ENCODE measurements at places on chromosomes 5 and 9.

DNA sequence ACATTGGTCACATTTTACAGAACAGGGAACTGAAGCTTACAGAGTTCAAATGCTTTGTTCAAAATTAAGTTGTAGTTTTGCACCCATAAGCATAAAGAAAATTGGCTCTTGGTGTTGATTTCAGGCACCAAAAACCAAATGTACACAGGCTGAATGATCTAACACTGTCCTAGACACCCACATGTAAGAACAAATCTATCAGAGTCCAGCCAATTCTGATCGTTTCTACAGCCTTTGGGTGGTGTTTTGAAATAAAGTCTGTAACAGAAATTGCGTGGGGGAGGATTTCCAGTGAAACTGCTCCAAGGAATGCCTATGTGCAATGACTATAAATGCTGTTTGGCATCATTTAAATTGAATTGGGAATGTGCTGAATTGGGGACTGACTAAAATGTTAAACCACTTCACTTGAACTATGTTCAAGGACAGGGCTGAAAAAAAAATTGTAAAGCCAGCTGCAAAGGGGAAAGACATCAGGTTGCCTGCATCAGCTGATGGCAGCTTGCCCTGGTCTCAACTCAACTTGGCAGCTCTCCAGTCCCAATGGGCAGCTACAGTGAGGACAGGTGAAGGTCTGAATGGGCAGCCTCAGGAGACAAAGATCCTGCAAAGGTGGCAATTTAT, 92.2 kb upstream of the TRPC7 start:
- DNase-seq, result no peak

GRCh38 chr9:35835766-35836165, 6.7 kb downstream of the TMEM8B start:
- no peak for DNase-seq

GRCh38 chr9:131594906-131595665, 49.8 kb downstream of the PRRT1B start:
- DNase-seq, result no peak

GRCh38 chr9:132372177-132373095, 17.6 kb upstream of the SETX start:
- DNase-seq, result no peak

- DNase-seq, result no peak
Measured at GRCh38 chr9:89619019-89619418, 14.2 kb downstream of the GADD45G start.

DNA sequence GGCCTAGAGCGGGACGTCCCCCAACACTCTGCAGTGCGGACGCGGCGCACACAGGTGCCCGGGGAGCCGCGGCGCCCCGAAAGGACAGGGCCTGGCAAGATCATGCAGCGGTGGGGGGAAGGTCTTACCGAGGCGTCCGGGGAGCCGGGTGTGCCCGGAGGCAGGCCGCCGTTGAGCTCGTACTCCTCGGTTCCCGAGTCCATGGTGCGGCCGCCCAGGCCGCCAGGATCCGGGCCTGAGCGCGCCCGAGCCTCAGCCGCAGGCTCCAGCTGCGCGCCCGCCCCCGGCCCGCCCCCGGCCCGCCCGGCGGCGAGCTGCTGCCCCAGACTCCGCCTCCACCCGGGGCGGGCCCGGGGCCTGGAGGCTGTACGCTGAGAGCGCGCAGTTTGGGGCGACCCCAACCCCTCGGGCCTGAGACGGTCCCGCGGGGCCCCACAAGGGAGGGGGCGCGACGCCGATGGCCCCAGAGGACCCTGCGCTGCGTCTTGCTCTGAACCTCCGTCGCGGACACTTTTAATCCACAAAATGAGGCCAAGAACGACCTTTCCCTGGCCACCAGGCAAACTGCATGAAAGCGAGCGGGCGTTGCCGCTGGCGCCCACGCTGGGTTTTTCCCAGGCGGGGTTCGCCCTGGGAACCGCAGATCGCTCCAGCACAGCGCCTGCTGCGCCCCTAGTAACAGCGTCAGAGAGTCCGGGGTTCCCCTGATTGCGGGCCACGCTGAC, at the start of gene NINJ1:
Gene NINJ1 (minus strand): TSS at position 237 of the 725 bp plus-strand sequence. CDS start 34 bp downstream, at position 203.
- DNase-seq, result peak; percentile 84

GRCh38 chr5:61333954-61334867, 2.2 kb downstream of the ZSWIM6 start:
- DNase-seq, result no peak

DNA sequence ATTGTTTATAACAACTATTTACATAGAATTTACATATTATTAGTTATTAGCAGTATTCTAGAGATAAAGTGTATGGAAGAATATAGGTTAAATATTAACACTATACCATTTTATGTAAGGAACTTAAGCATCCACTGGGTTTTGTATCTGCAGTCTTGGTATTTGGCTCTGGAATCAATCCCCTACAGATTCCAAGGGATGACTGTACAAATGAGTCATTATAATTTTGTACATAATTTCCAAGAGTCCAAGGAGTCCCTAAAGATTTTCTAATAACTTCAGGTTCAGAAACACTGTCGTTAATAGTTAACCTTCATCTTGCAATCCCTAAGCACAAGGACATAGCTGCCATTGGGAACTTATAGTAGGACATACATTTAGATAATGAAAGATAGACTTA, 254.8 kb upstream of the PDE4D start:
- DNase-seq, result no peak

- no peak for DNase-seq
Measured at GRCh38 chr5:142106061-142106460, 2.5 kb upstream of the NDFIP1 start.

DNA sequence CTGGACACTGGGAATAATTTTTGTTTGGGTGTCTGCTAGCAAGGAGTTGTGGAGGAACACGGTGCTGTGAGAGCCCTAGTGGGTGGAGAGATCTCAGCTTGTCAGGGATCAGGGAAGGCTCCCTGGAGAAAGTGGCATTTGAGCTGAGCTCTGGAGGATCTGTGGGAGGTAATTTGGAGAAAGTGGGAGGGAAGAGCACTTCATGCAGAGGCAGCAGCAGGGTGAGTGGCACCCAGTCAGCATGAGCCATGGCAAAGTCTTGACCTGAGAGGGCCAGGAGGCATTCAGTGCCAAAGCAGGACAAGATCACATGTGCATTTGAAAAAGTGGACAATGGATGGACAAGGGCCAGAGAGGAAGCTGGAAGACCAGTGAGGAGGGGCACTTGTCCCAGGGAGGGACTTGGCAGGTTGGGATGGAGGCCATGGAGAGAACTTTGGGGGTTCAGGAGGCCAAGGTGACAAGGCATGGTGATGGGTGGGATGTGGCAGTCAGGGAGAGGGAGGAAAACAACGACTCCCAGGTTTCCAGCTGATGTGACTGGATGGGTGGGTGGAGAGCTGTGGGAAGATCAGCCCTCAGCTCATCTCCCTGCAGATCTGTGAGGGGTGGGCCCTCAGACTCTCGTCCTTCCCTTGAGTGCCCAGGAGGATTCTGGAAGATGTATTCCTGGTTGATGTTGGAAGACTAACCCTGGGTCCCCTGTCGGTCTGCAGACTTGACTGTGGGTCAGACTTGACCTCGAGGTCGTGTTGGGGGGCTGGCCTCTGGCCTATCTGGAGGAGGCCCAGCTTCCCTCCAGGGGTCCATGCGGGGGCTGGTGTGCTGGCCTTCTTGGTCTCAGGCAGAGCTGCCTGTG, 68.9 kb upstream of the PITX1 start:
- no peak for DNase-seq

- DNase-seq, result no peak
Measured at GRCh38 chr9:115671963-115672305, 481.7 kb upstream of the PAPPA start.

DNA sequence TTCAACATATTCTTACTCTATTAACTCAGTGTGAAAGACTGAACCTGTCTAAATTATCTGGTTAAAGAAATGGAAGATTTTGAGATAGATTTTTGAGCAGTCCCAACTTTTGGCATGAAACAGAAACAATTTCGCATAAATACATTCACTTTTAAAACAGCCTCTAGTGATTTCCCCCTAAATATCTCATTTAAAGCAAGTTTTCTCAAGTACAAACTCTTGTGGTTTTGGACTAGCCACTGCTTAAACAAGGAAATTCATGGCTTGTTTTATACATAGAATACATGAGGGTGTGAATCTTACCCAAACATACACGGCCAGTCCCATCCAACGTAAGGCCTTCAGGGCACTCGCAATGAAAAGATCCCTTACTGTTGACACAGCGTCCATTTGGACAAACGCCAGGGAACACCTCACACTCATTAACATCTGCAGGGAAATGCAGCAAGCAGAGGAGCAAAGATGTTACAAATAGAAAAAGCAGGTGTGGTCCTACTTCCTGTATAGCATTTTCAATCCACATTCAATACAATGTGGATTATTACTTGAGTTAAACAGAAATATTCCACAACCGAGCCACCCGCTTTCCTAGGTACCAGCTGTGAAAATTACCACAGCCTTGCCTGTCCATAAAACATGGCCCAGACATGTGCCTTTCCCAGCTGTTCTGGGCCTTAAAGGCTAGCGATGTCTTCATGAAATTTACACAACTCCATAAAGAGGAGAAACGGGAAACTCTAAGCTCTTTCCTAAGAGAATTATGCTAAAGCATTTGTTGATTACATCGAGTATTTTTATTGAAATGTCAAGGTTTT, 188.8 kb downstream of the FBN2 start:
- DNase-seq, result no peak

GRCh38 chr9:83956086-83956435, 24.0 kb downstream of the HNRNPK start:
- peak; percentile 21 for DNase-seq

DNA sequence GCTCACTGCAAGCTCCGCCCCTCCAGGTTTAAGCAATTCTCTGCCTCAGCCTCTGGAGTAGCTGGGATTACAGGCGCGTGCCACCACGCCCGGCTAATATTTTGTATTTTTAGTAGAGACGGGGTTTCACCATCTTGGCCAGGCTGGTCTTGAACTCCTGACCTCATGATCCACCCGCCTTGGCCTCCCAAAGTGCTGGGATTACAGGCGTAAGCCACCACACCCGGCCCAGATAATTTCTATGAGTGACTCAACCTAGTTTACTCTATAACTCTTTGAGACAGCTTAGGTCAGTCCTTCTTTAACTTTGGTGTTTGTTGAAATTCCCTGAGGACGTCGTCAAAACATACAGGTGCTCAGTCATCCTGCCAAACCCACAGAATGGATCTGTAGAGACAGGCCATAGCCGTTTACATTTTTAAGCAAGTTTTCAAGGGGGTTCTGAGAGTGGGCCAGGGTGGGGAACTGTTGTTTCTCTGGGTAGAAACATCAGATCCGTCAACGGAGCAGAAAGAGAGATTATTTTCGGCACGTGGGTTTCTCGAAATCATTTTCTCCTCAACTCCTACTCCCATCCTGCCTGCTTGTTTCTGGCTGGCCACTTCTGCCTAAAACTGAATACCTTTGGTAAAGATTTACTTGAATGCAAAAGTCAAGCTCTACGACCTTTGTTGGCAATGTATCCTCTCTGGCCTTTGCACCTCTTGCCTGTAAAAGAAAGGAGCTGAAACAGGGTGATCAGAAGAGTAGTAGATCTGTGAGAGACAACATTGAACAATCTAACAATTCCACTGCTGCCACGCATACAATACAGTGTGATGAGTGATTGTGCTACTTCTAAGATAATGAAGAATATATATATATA, 6.0 kb upstream of the BOD1 start:
- no peak for DNase-seq

GRCh38 chr5:129465776-129466344, 5.8 kb downstream of the ADAMTS19 start:
- no peak for DNase-seq

DNA sequence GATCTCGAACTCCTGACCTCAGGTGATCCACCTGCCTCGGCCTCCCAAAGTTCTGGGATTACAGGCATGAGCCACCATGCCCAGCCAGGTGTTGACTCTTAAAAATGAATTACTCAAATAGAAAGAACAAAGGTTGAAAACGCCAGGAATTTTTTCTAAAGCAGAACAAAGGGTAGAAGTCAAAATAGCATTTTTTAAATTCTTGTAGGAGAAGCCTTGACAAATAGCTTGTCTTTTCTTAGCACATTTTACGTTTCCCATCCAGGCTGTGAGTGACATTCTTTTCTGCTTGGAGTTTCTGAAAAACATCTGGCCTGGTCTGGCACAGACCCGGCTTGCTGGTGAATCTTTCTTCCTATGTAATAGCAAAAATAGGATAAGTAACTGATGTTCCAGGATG, 169.4 kb upstream of the ZNF462 start:
- no peak for DNase-seq

DNA sequence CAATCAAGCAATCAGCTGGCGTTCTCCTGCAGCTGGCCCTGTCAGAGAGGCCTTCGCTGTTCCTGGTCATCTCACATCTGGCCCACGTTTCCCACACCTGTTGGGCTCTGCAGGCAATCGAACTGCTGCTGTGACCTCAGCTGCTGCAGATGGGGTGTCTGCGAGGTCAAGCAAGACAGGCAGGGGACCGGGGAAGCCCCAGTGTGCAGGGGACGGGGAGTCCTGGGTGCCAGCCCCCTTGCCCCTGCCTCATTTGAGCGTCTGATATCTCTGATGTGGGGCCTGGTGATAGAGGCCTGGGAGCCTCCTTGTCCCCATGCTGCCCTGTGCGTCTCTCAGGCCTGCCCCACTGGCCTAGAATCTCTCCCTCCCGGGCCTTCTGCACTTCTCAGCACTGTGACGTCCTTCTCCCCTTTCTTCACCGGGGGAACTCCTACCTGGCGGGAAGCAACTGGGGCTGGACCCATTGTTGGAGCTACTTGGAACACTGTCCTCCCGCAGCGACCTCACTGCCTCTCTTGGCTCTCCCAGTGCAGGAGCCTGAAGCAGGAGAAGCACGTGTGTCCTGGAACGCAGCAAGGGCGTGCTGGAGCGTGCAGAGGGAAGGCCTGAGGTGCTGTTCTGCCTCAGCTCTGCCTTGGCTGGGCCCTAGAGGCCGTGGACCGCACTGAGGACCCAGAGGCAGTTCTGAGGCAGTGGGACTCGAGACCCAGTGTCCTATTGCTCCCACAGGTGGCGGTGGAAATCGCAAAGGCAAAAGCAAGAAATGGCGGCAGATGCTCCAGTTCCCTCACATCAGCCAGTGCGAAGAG, 3.9 kb downstream of the GRK6 start:
- no peak for DNase-seq

DNA sequence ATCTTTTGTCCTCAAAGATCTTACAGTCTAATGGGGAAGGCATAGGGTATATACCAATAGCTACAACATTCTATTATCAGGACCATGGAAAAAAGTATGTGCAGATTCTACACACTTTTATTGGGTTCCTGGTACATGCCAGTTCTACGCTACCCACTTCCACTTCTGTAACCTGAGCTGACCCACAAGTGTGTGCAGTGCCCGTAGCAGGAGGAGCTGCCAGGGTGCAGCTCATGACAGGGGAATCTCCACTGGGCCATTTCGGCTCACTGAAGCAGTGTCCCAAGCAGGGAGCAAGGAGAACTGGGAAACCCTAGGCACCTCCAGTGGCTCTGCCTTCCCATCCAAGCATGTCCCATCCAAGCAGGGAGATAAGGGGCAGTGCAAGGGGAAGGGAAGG, 60.4 kb downstream of the FOXI1 start:
- no peak for DNase-seq

- DNase-seq, result no peak
Measured at GRCh38 chr5:135999406-136000139, 29.2 kb upstream of the TGFBI start.

- no peak for DNase-seq
Measured at GRCh38 chr9:97895695-97896332, 26.5 kb downstream of the TRMO start.

GRCh38 chr9:16033921-16034691, 481.3 kb downstream of the CCDC171 start:
- no peak for DNase-seq

Measured in stimulated activated CD8-positive, alpha-beta memory T cell treated with anti-CD3 and anti-CD28 coated beads, Interleukin-12 subunit alpha, Interleukin-12 subunit beta, amount 100 ng/mL, for 4 hours (primary cell).